SHP77 treated with DMSO at 0.1 percent for 48 hours (cell line): ENCODE measurements at places on chromosomes 5 and 9.
A peak's percentile ranks its signal among the peaks of the same experiment; 100 is the strongest.

GRCh38 chr5:50655067-50655809 lies 11.2 kb upstream of the PARP8 start:
- no peak for DNase-seq

- DNase-seq, result no peak
Observed at GRCh38 chr9:69001921-69002320, 12.0 kb downstream of the PRKACG start.

GRCh38 chr5:92468295-92468694 lies 1085.2 kb upstream of the ARRDC3 start:
- no peak for DNase-seq

- DNase-seq, result no peak
Observed at GRCh38 chr5:102794047-102794446, 38.9 kb downstream of the PAM start.

- no peak for DNase-seq
Observed at GRCh38 chr9:137007108-137007815, 10.9 kb upstream of the CLIC3 start.

DNA sequence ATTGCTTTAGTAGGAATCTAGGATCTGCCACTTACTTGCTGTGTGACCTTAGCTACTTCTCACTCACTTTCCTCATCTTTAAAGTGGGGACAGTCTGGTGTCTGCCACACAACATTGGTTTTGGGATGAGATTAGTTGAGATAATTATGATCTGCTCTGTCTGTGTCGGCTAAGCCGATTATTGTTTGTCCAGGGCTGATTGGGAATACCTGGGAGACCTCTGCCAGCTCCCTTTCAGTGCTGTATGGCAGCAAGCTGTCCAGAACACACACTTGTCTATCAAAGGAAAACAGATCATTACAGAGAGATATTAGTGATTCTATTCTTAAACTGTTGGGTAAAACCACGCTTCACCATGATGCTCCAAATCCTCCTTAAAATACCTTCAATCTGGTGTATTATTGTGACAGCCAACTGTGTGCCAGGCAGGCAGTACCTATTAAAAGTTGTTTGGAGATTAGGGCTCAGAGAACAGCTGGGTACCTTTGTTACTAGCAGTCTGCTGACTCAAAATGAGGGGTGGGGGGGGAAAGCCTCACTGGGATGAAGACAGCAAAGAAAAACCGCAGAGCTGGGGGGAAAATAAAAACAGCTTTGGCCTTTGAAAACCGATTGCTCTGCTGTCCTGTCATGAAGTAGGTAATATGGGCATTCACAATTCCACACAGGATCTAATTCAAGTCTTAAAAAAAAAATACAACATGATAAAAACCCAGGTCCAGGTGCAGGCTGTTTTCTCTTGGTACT lies 458.4 kb upstream of the C9orf72 start:
- no peak for DNase-seq

DNA sequence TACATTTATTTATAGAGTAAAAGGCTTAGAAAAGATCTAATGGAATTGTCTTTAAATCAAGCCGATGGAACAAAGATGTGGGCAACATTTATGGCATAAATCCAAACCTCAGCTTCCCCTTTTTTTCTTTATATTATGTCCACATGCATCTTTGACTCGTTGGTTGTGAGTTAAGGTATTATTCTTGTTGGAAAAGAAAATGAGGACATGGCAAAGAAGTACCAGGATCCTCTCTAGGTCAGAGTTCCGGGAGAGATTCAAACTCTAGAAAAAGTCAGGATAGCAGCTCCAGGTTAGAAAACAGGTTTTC lies 508 bp upstream of the NME5 start:
- DNase-seq, result no peak

DNA sequence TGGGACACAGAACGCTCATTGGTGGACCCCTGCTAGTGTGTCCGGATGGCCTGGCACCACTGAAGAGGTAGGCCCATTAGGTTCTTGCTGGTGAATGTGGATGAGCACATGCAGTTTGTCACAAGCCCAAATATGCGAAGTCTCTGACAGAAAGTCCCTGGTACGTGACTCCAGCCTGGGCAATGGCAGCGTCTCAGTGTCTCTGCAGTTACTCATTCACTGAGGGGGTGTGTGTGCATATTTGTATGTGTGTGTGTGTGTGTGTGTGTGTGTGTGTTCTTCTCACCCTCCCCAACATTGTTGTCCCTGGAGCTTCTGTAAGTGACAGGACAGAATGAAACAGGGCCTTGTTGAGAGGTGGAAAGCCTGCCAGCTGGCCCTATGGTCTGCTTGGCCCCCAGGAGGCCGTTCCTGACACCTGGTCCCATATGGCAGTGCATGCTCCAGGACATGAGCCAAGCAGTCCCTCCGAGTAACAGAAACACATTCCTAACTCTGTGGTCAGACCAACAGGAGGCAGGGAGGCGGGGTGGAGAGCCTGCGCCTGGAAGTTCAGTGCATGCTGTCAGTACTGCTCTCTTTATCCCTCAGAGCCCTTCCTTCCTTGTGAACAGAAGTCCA lies 169.9 kb downstream of the SLC28A3 start:
- peak; percentile 52 for DNase-seq

DNA sequence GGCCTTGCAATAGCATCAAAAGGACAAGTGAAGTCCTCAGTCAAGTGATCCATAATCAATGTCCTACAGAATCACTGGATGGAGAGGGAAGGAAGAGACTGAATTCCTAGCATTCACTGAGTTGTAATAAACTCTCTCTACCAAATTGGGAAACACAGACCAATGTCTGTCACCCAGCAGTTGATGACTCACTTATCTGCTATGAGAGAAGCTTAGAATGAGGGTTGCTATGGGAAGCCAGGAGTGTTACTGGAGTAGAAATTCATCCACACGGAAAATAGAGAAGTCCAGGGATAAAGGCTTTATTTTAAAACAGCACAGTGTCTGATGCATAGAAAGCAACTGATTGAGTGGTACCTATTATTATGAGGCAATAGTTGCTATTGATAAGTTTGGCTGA lies 407.4 kb downstream of the BRINP1 start:
- no peak for DNase-seq

- DNase-seq, result no peak
Observed at GRCh38 chr5:80348171-80348570, 28.4 kb downstream of the SPZ1 start.

- no peak for DNase-seq
Observed at GRCh38 chr9:106350777-106351176, 512.2 kb upstream of the ZNF462 start.

GRCh38 chr9:136604823-136605525 lies 57.7 kb upstream of the EGFL7 start:
- no peak for DNase-seq

- DNase-seq, result no peak
Observed at GRCh38 chr5:181246276-181247049, 2.8 kb upstream of the RACK1 start.

GRCh38 chr5:33059081-33059480 lies 348.0 kb downstream of the NPR3 start:
- no peak for DNase-seq

DNA sequence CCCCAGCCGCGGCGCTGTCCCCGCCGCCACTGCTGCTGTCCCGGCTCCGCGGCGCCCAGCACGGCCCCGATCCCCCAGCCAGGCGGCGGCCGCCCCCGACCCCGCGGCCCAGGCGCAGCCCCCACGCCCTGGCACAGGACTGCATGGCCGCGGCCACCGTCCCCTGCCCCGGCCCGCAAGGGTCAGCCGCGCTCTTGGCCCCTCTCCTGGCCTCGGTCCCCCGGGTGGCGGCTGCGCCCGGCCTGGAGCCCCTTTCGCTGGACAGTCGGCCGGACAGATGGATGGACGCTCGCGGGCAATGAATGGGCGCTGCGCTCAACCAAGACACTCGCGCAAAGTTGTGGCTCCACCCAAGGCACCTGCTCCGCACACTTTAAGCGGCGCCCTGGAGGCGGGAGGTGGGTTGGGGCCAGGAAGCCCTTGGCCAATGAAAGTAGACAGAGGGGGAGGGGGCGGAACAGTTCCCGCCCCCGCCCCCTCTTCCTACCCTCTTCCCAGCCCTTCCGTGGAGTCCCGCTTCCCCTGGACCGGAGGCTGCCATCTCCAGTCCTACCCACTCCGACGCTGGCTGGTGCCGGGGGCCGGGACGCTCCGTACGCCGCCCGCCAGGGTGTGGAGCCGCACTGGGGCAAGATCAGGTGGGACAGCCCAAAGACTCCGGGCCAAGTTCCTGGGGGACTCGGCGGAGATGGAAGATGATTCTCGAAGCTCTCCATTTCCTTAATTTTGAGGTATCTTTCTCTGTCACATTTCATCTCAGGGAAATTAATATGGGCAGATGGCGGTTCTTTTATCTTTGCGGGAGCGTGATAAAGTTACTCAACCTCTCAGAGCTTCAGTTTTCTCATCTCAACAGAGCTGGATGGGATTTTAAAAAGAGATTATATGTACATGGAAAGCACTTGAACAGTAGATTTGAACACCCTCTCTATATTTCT lies at the start of gene GLDC:
GLDC (minus strand) TSS at position 375 of the 938 bp plus-strand sequence; CDS start at position 145, 230 bp downstream.
- no peak for DNase-seq

DNA sequence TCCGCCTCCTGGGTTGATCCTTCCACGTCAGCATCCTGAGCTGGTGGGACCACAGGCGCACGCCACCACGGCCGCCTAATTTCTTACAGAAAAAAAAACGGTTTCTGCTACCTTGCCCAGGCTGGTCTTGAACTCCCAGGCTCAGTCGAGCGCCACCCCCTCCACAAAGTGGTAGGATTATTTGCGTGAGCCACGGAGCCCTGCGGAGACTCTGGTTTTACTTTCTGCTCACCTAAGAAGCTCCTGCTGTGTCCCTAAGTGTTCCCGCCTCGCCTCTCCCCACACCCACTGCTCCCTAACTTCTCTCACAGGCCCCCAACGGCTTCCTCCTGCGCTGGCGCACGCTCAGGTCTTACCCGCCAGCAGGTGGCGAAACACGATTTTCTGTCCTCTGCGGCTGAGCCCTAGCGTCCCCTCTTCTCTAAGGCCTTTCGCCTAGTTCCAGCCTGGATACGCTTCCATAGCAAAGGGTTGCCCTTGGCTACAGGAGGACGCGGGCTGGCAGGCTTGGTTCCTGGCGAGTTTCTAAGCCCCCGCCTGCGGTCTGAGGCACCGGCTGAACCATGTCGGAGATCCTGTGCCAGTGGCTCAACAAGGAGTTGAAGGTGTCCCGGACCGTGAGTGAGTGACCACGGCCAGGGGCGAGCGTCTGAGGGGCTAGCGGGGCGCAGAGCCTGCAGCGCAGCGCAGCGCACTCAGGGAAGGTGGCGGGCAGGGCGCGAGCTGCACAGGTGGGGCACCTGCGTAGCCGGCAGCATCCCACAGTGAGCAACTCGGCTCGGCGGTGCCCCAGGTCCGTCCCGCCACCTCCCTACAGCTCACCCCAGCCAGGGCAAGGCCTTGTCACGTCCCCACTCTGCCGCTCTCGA lies at the start of gene SPEF2:
SPEF2 (plus strand) TSS at position 429 of the 869 bp plus-strand sequence; CDS start at position 564, 135 bp downstream.
- DNase-seq, result peak; percentile 84

DNA sequence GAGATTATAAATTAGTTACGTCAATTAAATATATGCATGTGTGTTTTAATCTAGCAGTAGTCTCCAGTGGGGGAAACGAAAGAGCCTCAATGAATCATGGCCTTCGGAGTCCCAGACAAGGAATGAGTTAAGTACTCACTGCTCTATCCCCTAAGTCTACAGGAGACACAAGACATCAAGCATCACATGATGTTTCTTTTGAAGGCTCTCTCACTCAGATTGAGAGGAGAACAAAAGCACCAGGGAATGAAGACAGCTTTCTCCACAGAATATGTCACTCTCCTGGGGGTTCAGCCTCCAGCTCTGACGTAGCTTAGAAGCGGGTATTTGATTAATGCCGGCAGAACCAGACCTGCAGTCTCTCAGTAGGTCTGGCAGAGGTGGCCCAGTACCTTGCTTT lies 381.4 kb downstream of the ACTL7B start:
- no peak for DNase-seq

GRCh38 chr9:14107977-14108376 lies 206.0 kb downstream of the NFIB start:
- no peak for DNase-seq

- no peak for DNase-seq
Observed at GRCh38 chr9:98550206-98550820, 158.4 kb downstream of the GABBR2 start.

GRCh38 chr5:38443390-38443789 lies 113.1 kb downstream of the LIFR start:
- no peak for DNase-seq

GRCh38 chr9:4065054-4065453 lies 234.8 kb downstream of the GLIS3 start:
- DNase-seq, result no peak

DNA sequence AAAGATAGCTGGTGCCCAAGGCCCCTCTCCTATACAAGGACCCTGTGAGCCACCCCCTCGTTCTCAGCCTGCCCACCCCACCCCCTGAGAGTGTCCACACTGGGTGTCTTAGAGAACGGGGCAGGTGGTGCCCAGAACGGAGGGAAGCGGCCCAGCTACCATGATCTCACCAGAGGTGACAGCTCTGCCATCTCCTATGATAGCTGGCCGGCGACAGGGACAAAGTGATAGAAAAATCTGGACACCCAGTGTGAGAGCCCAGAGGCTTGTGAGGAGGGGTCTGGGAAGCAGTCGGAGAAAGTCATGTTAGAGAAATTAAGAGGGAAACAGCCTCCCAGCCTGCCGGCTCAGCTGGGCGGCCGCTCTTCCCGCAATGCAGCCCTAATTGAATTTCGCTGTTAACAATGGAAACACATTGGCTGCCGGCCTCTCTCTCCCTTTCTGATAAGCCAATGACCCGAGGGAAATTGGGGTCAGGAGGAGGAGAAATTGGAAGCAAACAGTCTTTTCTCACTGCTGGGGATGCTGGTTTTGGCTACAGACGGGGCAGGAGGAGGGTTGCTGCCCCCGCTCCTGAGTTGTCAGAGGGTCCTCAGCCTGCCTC lies 32.3 kb downstream of the HK3 start:
- DNase-seq, result no peak

DNA sequence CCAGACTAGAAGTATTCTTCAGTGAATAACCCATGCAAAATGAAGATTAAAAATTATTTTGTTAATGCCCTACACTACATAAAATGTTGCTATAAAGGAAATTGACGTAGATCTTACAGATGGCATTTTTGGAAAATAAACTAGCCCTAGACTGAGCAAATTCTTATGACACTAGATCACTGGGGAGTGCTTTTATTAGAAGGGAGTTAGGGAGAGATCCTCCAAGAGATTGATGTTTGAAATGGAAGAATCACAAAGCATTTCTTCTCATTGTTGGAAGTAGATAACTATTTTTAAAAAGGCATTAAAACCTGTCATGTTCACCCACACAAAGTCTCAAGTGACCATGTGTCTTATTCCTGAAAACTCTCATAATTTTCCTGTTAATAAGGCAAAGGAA lies 351.1 kb upstream of the TLE4 start:
- DNase-seq, result no peak

- no peak for DNase-seq
Observed at GRCh38 chr5:377326-377981, 55.9 kb downstream of the AHRR start.

GRCh38 chr5:124908581-124909451 lies 162.4 kb upstream of the ZNF608 start:
- no peak for DNase-seq

DNA sequence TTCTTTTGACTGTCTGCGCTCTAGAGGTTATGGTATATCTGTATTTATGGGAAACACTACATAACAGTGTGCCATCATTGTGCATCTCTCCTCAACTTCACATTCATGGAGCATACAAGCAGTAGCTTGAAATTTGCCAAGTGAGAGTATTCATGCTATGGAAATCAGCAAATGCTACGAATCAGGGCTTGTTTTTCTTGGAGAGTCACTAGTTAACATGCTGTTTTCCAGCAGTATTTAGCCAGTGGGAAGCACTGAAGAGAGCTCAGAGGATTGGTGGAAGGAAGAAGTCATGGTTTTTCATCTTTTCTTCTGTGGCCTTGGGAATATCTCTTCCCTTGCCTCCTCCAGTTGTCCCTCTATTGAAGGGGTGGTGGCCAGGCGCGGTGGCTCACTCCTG lies 303.0 kb downstream of the PSAT1 start:
- DNase-seq, result no peak
